ENCODE measurements at places on chromosomes 3 and 15.

DNA sequence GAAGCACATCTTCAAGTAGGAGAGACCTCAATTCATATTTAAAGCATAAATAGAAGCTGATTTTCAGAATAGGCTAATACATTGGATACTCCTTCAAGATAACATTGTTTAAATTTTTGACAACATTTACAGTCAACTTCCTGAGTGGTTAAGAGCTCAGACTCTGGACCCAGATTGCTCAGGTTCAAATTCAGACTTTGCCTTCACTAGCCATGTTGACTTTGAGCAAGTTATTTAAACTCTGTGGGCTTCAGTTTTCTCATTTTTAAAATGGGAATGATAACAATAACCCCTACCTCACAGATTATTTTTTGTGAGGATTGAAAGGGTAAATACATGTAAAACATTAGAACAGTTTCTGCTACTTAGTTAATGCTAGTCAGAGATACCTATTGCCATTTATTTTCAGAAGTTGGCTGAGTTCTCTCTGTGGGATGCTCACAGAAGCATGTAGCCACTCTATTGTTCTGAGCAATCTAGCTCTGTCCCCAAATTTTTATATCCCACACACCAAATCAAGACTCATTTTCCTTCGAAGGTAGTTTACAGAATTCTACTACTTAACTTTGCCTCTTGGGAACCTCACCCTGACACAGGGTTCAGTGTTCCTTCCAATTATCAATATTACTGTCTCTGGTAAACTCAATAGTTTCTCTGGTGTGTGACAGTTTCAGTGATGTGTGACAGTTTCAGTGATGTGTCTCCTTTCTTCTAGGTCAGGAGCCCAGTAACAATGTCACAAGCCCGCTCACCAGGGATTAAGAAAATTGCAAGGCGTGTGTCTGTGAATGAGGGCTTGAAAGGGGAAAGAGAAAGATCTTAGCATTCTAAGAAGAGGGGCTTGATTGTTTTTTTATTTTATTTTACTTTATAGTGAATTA lies 79.4 kb upstream of the OSTN start:
- DNase-seq: no peak

- no peak for DNase-seq
These were observed 20.1 kb upstream of the TM2D3 start for GRCh38 chr15:101672298-101672697.

DNA sequence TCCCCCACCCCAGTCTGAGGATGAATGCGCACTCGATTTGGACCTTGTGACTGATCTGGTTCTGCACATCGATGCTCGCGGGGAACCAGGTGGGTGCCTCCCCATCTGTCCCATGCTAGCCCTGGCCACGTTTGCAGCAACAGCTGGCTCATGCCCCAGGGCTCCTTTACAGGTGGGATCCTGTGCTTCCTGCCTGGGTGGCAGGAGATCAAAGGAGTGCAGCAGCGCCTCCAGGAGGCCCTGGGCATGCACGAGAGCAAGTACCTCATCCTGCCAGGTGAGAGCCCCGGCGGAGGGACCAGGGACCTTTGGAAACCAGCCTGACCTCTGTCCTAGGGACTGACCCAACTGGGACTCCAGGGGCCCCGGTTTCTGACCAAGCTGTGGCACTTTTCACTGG lies 44.3 kb downstream of the DHX30 start:
- DNase-seq: no peak

DNA sequence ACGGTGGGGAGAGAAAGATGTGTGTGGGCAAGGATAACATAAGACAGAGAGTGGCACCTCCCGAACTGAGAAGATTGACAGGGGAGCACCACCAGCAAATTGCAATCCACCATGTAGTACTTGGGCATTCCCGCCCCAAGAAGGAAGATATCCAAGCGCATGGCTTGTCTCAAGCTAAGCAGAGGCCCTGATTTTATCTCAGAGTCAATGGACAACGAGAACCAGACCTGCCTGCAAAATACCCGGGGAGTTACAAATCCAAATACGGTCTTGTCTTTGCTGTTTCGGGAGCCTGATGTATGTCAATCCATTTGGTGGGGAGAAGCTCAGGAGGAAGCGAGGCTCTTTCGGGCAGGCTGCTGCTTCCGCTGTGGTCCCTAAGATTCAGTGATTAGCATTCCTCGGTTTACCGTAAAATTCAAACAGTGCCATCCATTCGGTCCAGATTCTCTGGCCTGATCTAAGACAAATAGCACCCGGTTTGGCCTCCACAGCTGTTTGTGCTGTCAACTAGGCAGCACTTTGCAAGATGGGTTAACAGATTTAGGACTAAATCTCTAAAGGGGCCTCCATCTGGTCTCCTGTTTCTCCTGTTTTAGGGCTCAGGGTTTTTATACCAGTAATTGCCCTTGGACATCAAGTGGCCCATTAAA lies 97.7 kb upstream of the WNT5A start:
- DNase-seq: no peak

GRCh38 chr15:96332637-96333121 lies 2.2 kb downstream of the NR2F2 start:
- DNase-seq: no peak

- DNase-seq: no peak
These were observed 75.1 kb downstream of the LINGO1 start for GRCh38 chr15:77557564-77557963.

DNA sequence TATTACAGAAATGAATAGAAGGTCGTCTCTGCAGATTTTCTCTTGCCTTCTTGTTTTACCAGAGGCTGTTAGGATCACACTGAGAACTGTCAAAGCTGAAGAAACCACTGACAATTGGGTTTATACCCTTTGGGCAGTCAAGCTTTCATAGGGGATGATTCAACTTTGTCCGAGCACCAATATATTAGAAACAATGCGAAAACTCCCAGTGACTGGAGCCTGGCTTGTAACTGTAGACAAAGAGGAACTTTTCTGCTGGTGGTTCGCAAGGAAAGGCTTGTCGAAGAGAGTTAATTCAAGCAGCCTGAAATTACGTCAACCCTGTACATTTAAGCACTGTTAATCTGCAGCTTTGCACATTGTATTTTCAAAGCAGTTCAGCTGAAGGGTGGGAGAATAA lies 193.2 kb upstream of the ZNF385D start:
- no peak for DNase-seq

DNA sequence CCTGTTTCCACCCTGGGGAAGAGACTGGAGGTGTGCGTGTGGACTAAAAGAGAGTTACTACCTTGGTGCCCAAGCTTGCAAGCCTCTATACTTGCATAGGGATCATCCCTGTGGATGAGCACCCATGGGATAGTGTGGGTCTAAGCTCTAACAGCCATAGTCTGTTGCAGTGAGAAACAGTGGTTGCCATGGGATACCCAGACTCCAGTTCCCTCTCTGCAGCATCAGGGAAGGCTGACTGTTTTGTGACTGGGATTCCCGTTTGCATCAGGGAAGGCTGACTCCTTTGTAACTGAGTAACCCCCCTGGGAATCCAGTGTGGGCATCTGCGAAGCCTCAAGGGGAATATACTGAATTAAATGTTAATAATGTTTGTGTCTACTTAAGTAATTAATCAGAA lies 196.1 kb downstream of the ZNF621 start:
- no peak for DNase-seq

DNA sequence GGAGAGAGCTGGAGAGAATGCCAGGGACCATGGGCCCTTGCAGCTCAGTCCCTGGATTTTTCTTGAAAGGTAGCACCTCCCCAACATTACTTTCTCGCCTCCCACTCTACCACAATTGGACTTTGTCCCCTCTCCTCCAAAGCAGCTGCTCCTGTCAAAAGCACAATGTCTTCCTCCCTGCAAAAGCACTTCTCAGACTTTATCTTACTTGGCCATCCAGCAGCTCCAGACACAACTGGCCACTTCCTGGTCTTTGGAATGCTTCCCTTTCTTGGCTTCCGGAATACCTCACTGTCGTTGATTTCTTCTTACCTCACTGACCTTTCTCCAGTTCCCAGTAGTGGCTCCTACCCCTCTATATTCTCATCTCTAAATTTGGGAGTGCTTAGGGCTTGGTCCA lies 134.6 kb upstream of the PROK2 start:
- DNase-seq: no peak

All from activated CD4-positive, alpha-beta T cell treated with anti-CD3 and anti-CD28 coated beads, Interleukin-2, amount 50 U/mL, for 1 hour (primary cell).